ENCODE measurements at places on chromosomes 5 and 9.
A peak's percentile ranks its signal among the peaks of the same experiment; 100 is the strongest.

DNA sequence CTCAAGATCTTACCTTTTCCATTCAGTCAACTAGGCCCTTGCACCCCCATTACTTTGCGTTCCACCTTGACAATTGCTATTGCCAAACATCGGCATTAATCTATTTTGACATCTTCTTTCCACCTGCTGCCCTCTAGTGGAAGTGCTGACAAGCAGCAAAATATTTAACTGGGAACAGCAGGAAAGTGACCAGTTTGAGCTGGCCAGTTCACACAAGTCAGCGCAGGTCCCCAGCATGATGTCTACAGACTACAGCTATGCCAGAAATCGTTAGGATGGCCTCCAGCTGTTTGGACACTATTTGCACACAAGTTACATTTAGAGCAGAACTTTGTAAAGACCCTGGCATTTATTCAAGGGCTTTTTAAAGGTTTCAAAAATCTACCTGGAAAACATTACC, 160.1 kb downstream of the GHR start:
- peak; percentile 34 for DNase-seq

- DNase-seq, result no peak
Measured at GRCh38 chr5:60455589-60455988, 244.4 kb downstream of the DEPDC1B start.

DNA sequence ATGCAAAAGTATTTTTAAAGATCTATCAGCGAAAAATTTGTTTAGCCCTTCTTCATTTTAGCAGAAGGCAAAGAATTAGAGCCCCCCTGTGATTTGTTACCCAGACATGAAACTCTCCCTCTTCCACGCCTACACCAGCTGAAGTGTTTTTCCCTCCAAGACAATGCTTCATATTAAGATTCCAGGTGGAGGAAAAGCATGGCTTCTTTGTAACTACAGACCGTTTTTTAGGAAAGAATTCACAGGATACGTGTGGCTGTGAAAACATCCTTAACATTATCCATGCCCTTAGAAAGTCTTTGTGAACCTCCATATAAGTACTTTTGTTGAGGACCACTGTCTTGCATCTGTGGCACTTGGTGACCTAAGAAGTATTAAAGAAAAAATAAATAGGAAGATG, 121.8 kb upstream of the MTAP start:
- no peak for DNase-seq

DNA sequence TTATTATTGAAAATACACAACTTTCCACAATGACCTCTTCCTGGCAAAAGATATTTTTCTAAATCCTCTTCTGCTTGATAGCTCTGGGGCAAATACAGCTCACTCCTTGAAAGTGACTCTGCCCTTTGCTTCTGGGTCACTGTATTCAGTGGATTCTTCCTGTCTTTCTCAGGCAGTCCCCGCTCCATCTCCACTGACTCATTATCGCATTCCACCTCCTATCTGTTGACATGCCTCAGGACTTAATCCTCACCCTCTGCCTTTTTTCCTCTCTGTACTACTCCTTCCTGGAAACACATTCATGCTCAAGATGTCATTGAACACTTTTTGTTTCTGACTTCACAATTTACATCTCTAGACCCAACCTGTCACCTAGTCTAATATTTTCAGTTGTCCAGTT, 8.4 kb upstream of the RGS7BP start:
- no peak for DNase-seq

DNA sequence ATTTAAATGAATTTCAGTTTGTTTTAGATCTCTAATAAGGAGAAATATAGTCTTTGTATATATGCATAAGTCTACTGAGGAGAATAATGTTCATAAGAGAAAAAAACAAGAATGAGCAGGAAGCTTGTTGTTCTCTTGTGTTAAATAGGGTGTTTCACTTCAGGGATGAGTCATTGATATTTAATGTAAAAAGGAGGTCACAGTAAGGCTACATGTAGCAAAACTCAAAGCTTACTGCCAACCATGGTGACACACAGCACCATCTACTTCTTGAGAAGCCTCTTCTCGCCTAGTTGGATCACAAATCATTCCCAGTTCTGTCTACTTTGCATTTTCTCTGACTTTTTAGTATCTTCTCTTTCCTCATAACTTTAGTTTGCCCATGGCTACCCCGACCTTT, 1466.0 kb upstream of the C9orf72 start:
- no peak for DNase-seq

DNA sequence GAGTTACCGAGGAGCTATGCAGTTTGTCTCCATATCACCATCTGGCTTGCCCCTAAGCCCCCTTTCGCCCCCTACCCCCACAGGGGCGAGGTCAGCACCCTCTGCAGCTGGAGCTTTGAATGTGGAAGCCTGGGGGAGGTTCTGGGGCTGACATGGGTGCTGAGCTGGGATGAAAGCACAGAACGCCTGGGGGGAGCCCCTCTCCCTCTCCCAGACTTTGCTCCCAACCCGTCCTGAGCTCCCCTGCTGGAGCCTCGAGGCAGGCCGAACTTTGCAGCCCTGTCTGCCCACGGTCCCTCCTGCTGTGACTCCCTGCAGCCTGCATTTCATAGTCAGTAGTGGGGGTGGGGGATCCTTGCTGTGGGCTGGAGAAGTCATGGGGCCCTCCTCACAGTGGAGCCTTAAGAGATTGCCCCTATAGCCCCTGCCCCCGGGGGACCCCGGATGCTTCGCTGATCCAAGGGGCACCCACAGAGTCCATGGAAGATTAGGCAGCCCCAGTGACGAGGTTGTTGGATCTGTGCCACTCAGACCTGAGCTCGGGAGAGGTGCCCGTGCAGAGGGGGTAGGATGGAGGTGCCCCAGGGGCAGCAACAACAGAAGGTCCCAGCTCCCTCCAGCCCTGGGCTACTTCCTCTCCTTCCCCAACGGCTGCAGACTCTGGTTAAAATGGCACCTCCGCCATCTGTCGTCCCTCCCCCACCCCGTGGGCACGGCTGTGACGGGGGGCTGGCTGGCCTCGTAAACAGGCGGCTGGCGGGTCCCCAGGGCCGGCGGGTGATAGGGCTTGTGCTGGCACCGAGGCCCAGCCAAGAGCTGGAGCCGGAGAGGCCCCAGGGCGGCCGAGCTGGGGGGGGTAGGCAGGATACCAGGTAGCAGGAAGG, 162.0 kb downstream of the C9orf50 start:
- peak; percentile 44 for DNase-seq

DNA sequence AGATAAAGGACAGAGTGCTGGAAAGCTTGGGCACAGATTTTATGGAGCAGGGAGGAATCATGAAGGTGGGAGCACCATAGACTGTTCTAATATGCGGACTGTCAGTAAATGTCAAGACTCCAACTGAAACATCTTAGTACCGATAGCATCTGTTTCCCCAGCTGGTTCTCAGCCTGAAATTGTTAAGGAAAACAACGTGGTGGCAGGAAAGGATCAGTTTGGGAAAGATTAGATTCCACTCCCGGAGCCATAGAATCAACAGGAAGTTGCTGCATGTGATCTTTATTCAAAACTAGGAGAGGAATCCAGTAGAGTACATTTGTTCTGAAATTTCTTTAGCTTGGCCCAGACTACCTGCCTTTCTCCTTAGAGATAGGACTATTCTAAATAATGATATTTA, 559.1 kb downstream of the CSNK1G3 start:
- DNase-seq, result no peak

DNA sequence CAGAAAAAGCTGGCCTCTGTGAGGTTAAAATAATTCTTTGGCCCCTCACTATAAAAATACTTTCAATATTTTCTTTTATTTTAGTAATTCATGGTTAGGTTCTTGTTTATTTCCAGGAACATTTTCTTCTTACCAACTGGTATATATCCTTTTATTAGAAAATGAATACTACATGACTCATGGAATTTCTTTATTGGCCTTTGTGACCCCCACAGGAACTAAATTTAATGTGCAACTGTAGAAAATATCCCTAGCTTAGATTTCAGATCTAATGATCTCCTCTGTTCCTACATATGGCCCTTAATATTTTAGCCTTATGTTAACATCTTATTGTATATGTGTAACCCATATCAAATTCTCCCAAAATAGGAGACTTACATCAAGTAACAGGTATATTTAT, 429.9 kb downstream of the NR2F1-AS1 start:
- DNase-seq, result no peak

DNA sequence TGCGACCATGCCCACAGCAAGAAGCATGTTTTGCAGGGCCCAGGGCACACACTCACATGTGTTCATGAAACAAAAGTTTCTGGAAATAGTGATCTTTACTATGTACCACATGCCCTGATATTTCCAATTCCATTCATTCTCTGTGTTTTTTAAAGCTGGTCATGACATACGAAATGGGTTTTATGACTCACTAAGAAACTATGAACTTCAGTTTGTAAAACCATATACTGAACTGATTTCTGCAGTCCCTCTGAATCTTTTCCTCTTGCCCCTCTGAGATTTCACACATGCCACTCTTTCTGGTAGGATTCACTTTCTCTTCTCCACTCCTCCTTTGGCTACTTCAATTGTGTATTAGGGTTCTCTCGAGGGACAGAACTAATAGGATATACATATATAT, 416.1 kb upstream of the TRPC7 start:
- no peak for DNase-seq

- DNase-seq, result no peak
Measured at GRCh38 chr9:93119953-93120845, 13.9 kb downstream of the NINJ1 start.

GRCh38 chr5:91110686-91111085, 272.4 kb downstream of the ARRDC3 start:
- no peak for DNase-seq

GRCh38 chr9:97307091-97307490, 368 bp upstream of the CCDC180 start:
- peak; percentile 42 for DNase-seq

DNA sequence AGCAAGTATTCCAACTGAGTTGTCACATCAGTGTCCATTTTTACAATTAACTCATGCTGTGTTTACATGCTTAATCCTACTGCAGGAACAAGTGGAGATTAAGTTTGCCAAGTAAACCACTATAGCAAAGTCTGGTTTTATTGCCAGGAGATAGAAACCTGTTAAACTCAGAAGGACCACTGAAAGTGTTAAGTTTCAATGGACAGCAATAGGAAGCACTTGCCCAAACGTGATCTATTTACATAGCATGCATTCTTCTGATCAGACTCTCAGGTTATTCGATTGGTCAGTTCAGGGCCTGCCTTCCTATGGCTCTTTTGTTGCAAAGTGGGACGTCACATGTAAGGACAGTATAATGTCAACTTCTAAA, 28.0 kb upstream of the IFNK start:
- no peak for DNase-seq

- no peak for DNase-seq
Measured at GRCh38 chr5:179393078-179393477, 47.8 kb upstream of the ADAMTS2 start.

DNA sequence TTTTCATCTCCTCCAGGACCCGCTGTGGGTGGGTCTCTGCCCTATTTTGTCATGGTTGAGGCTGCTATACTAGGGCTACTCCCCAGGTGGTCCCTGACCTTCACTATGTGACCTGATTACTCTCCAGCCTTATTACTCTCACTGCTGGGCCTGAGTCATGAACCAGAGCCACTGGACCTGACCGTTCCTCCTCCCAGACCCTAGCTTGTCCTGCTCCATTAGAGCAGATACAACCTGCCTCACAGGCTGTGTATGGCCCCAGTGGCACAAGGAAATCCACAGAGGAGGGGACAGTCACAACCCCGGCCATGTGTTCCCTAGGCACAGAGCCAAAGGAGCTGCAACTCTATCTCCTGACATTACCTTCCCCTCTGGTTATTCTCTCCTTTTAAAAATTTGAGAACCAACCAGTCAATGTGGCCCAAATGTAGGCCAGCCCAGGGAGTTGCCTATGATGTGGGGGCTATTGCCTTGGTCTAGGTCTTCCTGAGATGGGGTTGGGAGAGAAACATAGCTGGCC, 96.0 kb upstream of the FSTL4 start:
- DNase-seq, result no peak

GRCh38 chr5:32326216-32326772, 13.6 kb upstream of the MTMR12 start:
- DNase-seq, result no peak

- DNase-seq, result no peak
Measured at GRCh38 chr9:32787816-32788215, 4.5 kb downstream of the TMEM215 start.
